Activated T-cell treated with anti-CD3 and anti-CD28 coated beads for 1 hour (primary cell): ENCODE measurements at places on chromosomes 7 and 10.
A peak's percentile ranks its signal among the peaks of the same experiment; 100 is the strongest.

- no peak for DNase-seq
Measured at GRCh38 chr10:9253121-9253520, 1198.6 kb downstream of the GATA3 start.

DNA sequence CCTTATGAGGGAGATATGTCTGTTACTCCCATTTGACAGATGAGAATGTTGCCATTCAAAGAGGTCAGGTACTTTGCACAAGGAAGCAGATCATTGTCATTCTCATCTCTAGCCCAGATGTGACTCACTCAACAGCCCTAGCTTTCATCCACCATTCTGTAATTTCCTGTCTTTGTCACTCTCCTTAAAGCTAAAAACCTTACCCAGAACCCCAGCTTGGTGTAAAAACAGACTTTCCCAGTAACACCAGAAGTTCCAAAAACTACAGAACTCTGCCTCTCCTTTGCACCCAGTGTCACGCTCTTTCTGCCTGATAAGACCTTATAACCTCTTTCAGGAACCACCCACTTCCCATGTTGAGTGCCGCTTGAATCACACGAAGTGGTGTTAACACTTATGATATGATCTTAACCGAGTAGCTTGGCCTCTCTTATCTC, 89.1 kb upstream of the SP4 start:
- peak; percentile 2 for DNase-seq

GRCh38 chr10:72248468-72249151, 25.1 kb upstream of the DDIT4 start:
- peak; percentile 54 for DNase-seq

- DNase-seq: no peak
Measured at GRCh38 chr7:151134743-151135524, 32.6 kb downstream of the GBX1 start.

DNA sequence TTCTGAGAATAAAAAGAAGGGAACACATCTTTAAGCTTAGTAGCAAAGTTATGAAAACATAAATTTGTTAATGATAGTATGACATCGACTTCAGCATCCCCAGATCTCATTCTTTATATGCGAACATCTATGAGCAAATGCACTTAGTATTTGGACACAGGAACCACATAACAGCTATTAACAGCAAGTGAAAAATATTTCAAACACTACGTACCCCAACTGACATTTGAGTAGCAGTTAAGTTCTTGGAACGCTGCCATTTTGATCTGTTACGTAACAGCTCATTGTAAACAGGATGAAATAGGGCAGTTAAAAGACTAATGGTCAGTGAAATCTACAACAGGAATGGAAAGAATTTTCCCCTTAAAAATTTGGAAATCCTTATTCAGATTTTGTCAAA, 428.9 kb downstream of the TNS3 start:
- DNase-seq: no peak

DNA sequence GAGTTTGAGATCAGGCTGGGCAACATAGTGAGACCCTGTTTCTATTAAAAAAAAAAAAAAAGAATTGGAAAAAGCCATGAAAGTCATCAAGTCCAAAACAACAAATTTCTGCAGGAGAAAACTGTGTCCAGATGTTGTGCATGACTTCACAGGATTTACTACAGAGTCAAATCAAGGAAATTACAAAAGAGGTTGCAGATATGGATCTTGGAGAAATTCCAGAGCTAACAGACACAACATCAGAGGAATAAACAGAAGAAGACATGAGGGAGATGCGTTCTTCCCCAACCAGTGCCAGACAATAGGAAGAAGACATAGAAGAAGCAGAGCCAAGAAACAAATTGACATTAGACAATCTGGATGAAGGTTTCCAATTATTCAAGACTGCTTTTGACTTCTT, 24.3 kb upstream of the KCNIP2 start:
- no peak for DNase-seq

DNA sequence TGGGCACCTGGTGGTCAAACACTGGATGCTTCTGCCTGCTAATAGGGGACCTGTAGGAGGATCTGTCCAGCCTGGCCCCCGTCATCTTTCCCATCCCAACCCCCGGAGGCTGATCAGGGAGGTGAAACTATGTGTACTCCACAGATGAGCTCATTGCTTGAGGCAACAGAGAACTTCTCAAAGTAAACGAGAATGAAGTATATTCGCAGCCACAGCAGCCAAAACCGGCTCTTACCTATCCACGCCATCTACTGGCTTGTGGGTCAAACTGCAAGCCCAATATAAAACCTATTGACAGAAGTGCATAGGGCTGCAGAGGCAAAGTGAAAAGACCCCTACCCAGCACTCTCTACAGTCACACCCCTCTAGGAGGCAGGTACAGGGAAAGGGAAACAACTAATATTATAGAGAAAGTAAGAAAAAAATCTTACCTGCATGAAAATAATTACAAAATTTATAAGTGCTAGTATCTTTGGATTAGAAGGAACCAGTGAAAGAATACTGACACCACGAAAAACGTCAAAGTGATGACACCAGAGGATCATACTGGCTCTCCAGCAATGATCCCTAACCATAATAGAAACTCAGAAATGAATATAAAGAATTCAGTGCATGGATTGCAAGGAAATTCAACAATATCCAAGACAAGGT, 973.5 kb downstream of the ANKRD7 start:
- no peak for DNase-seq

DNA sequence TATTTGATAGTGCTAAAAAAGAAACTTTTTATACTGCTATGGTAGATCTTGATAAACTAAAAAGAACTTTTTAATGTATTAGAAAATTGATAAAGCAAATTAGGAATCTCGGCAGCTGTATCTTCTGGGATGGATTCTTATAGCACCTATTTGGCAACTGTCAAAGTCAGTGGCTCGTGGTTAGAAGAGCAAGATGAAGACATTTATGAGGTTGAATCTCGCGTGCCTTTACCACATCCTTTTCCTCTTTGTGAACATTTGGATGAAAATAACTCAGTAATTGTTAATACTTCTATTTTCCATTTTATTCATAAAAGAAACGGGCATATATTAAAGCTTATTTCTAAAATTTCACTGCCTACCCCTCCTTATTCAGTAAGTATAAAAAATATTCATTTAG, 76.2 kb downstream of the CYP51A1 start:
- no peak for DNase-seq

- DNase-seq: no peak
Measured at GRCh38 chr7:50502001-50502684, 52.0 kb upstream of the FIGNL1 start.
